ENCODE measurements at places on chromosomes 6 and 20.
A peak's percentile ranks its signal among the peaks of the same experiment; 100 is the strongest.

GRCh38 chr20:17036541-17036940 lies 190.3 kb upstream of the PCSK2 start:
- no peak for DNase-seq

GRCh38 chr20:29876911-29877285 lies 1380.6 kb upstream of the DEFB115 start:
- DNase-seq, result no peak

DNA sequence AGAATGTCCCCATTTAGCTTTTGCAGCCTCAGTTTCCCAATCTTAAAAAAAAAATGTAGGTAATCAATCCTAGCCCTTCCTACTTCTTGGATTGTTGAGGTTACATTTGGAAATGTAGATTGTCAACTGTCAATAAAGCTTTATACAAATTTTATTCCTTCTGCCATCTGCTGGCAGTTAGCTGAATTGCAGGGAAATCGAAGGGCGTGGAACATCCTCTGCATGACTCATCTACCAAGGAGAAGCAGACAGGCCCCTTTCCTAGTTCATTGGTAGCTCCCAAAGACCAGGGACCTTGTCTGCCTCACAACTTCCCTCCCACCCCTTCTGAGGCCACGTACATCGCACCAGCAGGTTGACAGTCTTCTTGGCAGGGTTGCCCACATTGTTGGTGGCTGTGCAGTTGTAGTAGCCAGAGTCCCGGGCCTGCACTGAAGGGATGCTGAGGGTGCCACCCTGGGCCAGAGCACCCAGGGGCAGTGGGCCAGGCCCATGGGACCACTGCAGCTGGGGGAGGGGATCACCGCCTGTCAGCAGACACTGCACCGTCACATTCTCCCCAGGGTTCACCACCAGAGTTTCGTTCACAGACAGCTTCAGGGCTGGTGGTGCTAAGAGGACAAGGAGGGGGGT lies 43.6 kb downstream of the MDGA1 start:
- DNase-seq, result no peak

DNA sequence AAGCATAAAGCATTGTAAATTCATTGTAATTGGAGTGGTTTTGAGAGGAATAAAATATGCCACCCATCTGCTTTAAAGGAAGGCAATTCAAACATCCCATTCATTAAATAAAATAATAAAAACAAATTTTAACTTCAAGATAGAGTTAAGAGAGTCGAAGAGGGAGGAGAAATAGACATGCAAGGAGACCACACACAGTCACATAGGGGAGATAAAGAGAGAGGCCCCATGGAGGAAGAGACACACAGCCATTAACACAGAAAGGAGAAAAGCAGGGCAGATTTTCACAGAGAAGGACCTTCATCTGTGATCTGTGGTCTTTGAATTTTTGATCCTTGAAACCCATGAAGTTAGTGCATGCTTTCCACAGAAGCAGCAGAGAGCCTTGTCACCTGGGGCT lies 214.3 kb upstream of the TCF21 start:
- no peak for DNase-seq

DNA sequence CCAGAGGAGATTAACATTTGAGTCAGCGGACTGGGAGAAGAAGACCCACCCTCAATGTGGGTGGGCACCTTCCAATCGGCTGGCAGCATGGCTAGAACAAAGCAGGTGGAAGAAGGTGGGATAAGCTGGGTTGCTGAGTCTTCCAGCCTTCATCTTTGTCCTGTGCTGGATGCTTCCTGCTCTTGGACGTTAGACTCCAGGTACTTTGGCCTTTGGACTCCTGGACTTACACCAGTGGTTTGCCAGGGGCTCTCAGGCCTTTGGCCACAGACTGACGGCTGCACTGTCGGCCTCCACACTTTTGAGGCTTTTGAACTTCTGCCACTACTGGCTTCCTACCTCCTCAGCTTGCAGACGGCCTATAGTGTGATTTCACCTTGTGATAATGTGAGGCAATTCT lies 50.8 kb downstream of the BCAS1 start:
- no peak for DNase-seq

DNA sequence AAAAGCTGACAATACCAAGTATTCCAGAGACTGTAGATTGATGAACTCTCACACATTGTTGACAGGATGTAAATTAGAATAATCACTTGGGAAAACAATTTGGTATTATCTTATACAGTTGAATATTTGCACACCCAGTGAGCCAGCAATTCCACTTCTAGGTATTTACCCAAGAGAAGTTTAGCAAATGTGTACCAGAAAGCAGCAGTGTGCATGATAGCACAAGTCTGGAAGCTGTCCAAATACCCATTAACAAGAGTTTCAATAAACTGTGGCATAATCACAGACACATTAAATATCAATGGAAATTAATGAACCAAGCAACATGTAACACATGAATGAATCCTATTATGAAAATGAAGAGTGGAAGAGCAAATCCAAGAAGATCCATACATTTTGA lies 233.6 kb downstream of the TPBG start:
- no peak for DNase-seq

DNA sequence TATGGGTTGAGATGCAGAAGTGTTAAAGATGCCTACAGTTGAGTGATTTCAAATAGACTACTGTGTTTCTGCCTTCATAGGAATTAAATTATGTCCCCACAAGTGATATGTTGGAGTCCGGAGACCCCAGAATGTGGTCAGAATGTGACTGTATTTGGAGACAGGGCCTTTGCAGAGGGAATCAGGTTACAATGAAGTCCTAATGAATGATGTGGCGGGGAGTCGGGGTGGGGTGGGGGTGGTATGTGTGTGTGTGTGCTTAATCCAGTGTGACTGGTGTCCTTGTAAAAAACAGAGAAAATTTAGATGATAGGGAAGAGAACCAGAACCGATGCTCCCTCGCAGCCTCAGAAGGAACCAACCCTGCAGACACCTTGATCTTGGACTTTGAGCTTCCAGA lies 448.2 kb downstream of the QKI start:
- DNase-seq, result no peak

DNA sequence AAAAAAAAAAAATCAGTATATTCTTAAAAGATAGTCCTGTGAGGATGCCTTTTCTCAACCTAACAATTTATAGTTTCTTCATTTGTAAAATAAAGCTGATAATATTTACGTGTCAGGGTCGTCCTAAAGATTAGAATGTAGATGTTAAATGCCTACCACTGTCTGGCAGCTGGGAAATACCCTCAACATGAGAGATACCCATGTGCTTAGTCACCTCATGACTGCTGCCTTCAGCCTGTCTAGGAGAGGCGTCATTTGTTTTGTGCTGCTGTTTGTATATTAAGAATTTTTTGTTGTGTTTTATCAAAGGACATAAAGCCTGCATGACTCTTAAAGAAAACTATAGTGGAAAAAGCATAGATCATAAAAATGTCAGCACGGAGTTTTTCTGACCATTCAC lies 9.5 kb downstream of the FAM120B start:
- DNase-seq, result no peak

DNA sequence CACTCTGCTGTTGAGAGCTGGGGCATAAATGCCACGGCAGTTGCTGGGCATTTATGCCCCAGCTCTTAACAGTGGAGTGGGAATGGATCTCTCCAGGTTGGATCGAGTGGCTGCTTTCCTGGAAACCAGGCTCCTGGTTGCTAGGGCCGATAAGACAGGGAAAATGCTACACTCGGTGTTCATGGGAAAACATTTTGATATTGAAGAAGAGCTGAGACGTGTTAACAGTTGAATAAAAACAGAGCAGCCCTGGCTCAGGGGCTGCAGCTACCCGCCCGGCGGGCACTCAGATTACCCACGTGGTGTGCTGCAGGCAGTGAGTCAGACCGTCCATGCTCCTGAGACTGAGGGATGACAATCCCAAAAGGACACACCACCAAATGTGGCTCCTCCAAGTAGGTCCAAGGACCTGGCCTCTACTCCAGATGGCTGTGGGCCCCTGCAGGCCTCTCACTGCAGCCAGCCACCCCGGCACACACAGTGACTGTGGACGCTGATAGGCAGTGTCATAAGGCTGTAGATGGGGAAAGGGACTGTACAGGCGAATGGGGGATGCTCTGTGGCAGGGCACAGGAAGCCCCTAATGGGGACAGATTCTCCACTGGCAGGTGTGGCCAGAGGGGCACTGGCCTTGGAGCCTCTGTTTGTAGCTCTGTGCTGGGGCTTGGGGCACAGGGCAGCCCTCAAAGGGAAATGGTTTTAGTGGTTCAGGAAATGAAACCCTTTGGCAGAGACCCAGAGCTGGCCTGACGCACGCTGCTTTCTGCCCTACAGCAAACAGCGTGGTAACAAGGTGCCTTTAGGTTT lies 237.8 kb downstream of the LY86 start:
- peak; percentile 70 for DNase-seq

DNA sequence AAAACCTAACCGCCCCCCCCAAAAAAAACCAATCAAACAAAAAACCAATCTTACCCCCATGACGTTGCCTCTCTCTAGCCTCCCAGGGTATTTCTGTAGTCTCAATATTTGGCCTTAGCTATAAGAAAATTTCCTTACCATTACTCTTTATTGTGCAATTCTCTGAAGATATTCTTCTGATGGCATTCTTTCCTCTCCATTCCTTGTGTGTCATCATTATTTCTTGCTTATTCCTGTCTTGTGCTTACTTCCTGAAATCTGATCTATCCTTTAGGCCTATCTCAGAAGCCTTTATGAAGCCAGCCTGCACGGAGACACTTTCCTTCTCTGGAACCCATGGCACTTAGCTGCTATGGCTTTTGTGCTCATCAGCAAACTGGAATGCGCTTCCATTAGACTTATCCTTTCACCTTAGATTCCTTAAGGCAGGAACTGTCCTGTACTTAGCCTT lies 65.9 kb upstream of the DDR1 start:
- DNase-seq, result no peak

GRCh38 chr20:34427784-34428183 lies 64.7 kb downstream of the ITCH start:
- DNase-seq, result no peak

- peak; percentile 26 for DNase-seq
These were observed 790 bp downstream of the TOX2 start for GRCh38 chr20:43915211-43916072.

- no peak for DNase-seq
These were observed 194.4 kb downstream of the KIF16B start for GRCh38 chr20:16378712-16379370.

DNA sequence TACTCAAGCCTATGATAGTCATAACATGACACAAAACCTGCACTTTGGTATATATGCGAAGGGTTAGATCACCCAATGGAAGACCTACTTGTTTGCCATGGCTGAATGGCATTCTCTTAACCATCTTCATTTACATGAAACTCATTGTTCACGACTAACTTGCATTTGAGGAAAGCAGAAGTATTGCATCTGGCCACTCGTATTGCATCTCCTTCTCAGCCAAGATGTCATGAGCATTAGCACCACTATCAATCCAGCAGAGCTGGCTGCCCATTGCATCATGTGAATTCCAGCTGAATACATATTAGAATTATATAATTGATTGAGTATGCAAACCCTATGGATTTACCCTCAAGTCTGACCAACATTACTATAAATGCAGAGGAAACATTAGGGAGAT lies 390.2 kb downstream of the LAMA2 start:
- DNase-seq, result no peak
